DMS53 (cell line): ENCODE measurements at places on chromosomes 7 and 10.
A peak's percentile ranks its signal among the peaks of the same experiment; 100 is the strongest.

DNA sequence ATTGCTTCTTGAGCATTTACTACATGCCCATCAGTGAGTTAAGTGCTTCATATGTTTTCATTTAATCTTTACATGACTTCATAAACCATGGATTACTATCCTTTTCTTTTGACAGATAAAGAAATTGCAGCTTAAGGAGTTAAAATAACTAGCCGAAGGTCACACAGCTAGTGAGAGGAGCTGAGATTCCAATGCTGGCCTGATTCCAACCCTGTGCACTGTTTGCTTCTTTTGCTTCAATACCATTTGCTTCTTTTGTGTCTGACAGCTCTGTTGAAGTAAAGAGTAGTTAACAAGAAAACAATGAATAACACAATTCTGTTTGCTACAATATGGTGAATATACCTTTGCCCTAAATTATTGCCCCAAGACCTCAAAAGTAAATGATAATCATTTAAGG, 132.4 kb downstream of the GRM3 start:
- peak; percentile 65 for DNase-seq

DNA sequence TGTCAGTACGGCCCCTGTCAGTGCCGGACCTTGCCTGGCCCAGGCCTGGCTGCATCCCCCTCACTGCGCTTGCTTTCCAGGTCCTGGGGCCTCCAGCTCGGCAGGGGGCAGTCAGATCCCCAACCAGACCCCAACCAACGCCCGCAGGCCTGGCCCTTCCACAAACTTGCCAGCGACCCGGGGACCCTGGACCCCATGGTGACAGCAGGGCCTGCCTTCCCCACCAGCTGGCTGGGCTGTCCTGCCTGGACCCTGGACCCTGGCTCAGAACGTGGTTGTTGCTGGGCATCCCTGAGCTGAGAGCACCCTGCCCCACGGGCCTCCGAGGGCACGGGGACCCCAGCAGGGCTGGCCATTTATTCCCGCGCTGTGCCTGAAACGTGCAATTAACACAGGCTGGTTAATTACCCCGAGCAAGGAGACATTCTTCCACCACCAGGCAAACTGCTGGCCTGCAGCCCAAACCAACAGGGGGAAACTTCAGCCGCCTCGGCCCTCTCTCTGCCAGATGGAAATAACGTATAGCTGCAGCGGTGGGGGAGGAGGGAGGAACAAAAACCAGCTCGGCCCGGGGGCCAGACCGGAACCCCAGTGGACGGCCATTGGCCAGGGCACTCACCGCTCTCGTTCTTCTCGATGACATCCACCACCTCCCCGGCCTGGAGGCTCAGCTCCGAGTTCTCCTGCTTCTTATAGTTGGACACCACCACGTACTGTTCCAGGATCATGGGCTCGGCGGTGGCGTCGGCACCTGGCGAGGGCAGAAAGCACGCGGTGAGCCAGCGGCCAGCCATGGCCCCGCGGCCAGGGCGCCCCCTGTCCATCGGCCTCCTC, 167.1 kb downstream of the NEURL1 start:
- DNase-seq, result peak; percentile 68

DNA sequence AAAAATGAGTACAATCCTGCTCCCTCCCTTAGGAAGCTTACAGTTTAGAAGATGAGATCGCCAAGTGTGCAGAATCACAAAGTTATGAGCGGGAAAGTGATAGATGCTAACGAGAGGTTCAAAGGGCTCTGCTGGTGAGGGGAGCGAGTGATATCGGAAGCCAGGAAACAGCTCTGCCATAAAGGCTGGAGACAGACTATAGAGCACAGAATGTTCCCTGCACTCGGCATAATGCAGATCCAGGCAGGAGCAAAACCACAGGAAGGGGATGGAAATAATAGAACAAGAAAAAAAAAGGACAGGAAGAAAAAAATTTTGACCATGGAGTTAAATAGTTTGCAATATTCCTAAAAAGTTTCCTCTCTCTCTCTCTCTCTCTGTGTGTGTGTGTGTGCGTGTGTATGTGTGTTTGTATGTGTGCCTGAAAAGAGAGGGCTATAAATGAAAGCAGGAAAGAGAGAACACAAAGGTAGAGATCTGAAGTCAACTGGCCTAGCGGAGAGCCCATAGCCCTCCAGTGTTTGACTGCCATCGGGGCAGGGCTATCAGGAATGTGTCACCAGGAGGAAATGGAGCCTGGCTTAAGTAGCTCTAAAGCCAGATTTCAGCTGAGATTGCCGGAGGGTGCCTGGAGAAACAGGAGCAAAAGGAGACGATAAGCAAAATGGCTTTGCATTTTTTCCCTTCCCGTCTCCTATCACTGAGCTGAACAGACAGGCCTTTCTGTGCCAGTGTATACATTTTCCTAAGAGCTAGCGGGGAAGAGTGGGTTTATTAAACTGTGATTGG, 175.8 kb upstream of the LYZL1 start:
- DNase-seq, result no peak

GRCh38 chr7:46786221-46786954, 795.5 kb downstream of the TNS3 start:
- peak; percentile 29 for DNase-seq

- DNase-seq, result no peak
These were observed 68.0 kb downstream of the EXOC4 start for GRCh38 chr7:133320891-133321290.

- DNase-seq, result peak; percentile 65
These were observed 15.8 kb upstream of the CPA1 start for GRCh38 chr7:130364451-130364850.
